ENCODE measurements at places on chromosomes 12 and 14.
A peak's percentile ranks its signal among the peaks of the same experiment; 100 is the strongest.

GRCh38 chr12:115691123-115691522, 586.4 kb downstream of the MED13L start:
- DNase-seq = peak; percentile 65

DNA sequence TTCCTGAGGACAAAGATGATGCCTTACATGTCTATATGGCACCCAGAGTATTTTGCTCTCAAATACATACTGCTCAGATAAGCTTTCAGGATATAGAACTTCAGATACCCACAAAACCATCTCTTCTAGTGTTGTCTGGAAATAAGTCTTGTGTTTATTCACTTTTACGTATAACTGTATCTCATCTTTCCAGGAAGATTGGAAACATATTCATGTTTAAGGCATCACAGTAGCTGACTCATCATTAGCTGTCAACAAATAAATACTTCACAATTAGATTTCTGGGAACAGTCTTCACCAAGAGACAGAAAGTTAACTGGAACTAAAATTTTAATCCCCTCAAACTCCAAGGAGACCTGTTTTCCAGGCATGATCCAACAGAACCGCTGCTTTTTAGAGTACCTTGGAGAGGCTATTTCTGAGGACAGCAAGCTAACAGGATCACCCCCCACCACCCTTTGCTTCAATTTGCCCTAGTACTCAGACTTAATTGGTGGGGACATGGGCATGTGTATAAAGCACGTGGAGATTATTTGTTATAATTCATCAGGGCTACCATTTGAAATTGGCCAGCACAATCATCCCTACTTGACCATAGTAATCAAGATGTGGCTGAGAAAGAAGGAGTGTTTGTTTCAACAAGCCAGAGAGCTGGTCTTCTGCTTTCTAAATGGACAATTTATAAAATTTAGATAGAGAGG, 129.3 kb upstream of the HIF1A start:
- peak; percentile 14 for DNase-seq

GRCh38 chr12:77734214-77734883, 96.3 kb upstream of the NAV3 start:
- no peak for DNase-seq

- peak; percentile 69 for DNase-seq
Observed at GRCh38 chr12:55955800-55956508, 9.9 kb downstream of the PMEL start.

DNA sequence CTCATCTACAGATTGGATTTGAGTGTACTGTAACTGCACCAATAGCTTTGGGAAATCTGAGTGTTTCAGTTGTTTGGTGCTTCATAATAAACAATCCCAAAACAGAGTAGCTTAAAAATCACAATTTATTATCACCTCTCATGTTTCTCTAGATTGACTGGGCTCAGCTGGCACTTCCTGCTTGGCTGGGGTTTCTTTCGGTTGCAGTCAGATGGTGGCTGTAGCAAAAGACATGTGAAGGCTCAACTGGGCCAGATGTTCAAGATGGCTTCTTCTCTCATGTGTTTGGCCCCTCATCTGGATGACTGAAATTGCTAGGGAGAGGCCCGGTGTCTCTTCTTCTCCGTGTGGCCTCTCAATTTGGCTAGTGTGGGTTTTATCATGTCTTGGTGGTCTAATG, 12.1 kb upstream of the BMP4 start:
- no peak for DNase-seq

DNA sequence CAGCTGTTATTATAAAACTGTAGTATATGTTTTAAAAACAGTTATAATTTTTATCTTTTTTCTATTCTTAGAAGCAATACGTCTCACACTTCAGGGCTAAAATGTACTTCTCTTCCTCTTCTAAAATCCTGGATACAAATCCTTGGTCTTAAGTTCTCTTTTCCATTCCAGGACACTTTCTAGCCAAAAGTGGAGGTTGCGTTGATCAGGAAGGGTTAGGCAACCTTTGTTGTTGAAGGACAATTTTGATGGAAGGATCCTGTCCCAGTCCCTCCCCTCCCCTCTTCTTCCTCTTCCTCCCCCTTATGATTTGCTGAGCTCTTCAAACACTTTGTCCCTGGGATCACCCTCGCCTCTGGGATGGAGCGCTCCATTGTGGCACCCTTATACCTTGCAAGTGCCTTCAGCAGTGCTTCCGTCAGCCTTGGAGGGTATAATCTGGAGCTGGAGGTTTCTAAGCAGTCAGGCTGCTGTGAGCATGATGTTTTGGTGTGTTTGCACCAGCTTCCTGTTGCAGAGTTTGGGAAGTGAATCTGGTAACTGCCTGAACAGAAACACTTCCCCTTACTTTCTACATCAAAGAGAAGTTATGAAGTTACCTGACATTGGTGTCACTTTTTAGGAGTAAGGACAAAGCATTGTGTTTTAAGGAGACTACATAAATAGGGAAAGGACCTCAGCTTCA, 87.4 kb upstream of the SLC38A2 start:
- no peak for DNase-seq

GRCh38 chr14:104374718-104375080, 204.9 kb upstream of the C14orf180 start:
- DNase-seq = no peak

- peak; percentile 36 for DNase-seq
Observed at GRCh38 chr12:24864796-24865125, 84.1 kb downstream of the BCAT1 start.

DNA sequence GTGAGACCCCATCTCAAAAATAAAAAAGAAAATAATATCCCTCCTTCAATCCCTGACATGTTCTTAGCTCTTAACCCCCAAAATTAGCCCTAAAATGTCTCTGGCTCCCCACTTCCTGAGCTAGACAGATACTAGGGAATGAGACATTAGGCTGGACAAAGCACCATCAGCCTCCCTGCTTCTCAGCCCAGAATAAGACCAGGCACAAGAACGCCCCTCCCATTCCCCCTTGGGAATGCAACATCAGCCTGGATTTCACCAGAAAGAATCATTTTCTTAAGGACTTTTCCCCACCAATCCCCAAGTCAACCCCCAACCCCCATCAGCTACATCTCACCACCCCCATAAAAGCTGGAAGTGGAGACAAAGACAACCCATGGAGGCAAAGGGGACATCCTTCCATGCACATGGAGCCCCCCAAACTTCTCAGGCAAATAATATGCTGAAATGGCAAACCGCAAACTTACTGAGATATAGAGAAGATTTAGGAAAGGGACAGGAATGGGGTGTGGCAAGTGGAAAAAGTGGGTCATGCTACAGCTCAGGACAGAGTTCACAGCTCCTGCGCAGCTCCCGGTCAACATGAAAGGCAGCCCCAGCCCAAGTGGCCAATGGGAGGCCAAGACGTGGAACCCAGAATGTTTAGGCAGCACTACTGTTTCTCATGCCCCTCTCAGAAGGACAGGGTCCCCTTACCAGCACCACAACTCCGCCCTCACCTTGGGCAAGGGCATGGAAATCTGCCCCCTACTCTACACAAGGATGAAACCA, 2.7 kb downstream of the CHD4 start:
- peak; percentile 59 for DNase-seq

- no peak for DNase-seq
Observed at GRCh38 chr14:31457665-31458659, 656 bp upstream of the DTD2 start.
